ENCODE measurements at places on chromosomes 13 and 19.

- no peak for DNase-seq
Observed at GRCh38 chr19:10285393-10285792, 1.4 kb upstream of the ICAM4 start.

DNA sequence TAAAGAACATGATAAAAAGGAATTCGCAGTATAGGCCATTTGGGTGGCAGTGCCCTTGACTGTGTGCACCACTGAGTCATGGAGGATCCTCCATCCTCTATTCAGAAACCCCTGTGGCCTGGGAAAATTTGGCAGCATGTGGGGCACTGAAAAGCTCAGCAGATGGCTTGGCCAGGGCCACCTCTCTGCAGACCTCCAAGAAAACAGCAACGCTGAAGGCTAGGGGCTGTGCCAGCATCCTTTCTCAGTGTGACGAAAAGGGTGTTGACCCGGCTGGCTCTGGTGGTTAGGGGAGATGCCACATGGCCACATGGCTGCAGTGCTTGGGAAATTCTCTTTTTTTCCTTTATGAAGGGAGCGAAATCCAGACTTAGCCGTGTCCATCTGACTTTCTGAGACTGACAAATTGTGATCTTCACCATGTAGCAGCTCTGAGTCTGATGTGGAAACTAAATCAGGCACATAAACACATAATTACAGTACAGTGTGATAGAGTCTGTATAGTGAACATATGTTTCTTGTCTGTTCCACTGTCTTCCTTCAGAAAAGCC lies 178.0 kb downstream of the KCTD12 start:
- no peak for DNase-seq

GRCh38 chr19:37007587-37008220 lies 70.5 kb upstream of the ZNF420 start:
- peak; percentile 31 for DNase-seq

DNA sequence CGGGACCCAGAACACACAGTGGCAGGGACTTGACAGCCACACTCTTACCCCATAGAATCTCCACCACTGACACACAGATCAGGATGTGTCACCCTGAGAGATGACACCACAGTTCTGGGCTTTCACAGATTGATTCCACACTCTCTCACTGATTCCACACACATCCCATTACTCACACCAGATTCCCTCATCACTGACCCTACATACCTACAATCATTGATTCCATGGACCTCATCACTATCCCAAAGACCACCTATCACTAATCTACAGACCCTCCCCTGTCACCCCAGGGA lies 57.6 kb upstream of the ZNF527 start:
- DNase-seq, result no peak

DNA sequence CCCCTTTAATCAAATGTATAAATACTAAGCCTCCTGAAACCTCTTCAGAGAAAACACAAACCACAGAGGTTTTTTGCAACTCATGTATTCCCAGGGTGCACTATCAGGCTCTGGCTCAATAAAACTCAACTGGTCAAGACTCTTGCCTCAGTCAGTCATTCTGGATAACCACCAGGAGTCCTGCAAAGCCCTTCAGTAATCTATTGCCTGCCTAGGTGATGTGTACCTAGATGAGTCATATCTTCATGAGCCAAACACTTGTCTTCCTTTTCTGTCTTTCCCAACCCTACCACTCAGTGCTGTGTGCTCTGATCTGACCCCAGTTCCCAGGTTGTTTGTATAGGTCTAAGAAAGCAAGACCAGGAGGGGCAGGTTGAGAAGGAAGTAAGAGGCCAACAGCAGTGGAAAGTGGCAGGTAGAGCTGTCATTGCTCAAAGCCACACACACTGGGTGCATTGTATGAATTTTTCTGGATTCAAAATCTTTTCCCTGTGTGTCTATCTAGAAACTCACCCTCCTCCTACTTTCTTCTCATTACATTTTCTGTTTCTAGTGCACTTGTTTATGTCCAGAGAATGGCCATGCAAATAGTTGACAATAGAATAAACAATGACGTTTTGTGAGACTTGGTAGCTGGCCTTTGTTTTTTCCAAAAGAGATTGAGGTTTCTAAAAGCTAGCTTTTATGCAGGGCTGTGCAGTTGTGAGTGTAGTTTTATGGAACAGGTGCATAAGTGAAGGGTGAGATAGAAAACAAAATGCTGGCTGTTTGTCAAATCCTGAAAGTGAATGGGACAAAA lies 48.1 kb downstream of the PSG1 start:
- DNase-seq, result no peak

- no peak for DNase-seq
Observed at GRCh38 chr13:75430436-75431209, 51.3 kb downstream of the TBC1D4 start.

DNA sequence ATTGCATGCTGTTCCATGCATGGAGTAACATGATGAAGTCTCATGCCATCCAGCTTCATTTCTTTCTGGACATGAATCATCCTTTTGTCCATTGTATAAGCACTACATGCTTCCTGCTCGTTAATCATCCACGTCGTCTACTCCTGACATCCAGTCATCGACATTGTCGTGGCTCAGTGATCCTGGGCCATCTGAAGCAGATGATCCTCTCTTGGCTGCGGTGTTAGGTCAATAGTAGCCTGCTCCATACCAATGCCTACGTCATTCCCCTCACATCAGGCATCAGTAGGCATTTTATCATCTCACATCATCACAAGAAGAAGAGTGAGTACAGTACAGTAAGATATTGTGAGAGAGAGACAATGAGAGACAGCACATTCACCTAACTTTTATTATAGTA lies 7.9 kb upstream of the MYO16 start:
- no peak for DNase-seq

GRCh38 chr13:36807616-36808015 lies 11.4 kb upstream of the RFXAP start:
- DNase-seq, result no peak

GRCh38 chr13:43297967-43298678 lies 274.7 kb downstream of the DNAJC15 start:
- DNase-seq, result no peak

- DNase-seq, result peak; percentile 88
Observed at GRCh38 chr19:49506575-49507105, 5.8 kb upstream of the FCGRT start.

GRCh38 chr19:3573162-3573857 lies 566 bp downstream of the HMG20B start:
- DNase-seq, result peak; percentile 26

DNA sequence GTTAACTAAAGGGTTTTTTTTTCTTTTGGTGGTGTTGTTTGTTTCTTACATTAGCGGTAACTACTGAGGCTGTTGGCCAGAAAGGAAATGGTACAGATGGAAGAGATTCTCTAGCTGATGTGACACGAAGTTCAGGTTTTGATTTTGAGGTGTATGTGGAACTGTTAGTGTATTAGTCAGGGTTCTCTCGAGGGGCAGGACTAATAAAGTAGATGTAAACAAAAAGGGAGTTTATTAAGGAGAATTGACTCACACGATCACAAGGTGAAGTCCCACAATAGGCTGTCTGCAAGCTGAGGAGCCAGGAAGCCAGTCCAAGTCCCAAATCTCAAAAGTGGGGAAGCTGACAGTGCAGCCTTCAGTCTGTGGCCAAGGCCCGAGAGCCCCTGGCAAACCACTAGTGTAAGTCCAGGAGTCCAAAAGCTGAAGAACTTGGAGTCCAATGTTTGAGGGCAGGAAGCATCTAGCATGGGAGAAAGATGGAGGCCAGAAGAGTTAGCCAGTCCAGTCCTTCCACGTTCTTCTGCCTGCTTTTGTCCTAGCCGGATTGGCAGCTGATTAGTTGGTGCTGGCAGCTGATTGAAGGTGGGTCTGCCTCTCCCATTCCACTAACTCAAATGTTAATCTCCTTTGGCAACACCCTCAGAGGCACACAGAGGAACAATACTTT lies 577.6 kb downstream of the EFNB2 start:
- no peak for DNase-seq

DNA sequence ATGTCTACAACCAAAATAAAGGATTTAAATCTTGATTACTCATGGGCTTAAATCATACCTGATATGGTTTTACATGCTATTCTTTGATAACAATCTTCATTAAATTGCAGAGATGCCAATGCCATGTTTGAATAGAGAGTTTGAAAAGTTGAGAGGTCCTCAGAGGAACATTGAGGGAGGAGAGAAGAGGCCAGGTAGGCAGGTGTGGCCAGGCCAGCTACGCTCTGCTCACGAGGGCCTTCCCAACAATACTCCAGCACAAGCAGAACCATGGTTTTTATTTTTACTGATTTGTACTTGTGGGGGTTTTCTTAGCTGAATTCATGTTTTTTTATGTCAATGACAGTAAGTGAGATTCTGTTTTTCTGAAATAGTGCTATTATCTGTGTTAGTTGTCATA lies 158.1 kb upstream of the RFC3 start:
- no peak for DNase-seq

GRCh38 chr13:110405597-110406450 lies 98.7 kb downstream of the COL4A2 start:
- no peak for DNase-seq

GRCh38 chr13:25295228-25295627 lies 6.2 kb upstream of the NUP58 start:
- no peak for DNase-seq

- no peak for DNase-seq
Observed at GRCh38 chr13:21573920-21574712, 29.9 kb downstream of the MICU2 start.

GRCh38 chr19:3189702-3190469 lies 4.2 kb downstream of the NCLN start:
- no peak for DNase-seq

DNA sequence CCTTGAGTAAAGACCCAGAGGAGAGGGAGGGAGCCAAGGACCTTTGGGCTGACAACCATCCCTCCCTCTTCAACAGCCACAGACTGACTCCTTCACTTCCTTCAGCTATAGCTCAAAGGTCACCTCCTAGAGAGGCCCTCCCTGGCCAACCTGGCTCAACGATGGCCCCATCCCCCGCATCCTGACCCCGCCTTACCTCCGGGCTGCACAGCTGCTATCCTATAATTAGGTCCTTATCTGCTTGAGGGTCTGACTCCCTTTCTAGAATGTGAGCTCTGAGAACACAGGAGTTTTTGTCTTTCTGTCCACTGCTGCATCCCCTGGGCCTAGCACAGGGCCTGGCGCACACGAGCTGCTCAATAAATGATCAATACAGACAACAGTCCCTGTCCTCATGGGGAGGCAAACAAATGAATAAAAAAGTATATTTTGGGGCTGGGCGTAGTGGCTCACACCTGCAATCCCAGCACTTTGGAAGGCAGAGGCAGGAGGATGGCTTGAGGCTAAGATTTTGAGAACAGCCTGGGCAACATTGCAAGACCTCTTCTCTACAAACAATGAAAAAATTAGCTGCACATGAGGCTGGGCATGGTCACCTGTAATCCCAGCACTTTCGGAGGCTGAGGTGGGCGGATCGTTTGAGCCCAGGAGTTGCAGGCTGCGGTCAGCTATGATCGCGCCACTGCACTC lies 6.6 kb upstream of the LGALS4 start:
- DNase-seq, result no peak

DNA sequence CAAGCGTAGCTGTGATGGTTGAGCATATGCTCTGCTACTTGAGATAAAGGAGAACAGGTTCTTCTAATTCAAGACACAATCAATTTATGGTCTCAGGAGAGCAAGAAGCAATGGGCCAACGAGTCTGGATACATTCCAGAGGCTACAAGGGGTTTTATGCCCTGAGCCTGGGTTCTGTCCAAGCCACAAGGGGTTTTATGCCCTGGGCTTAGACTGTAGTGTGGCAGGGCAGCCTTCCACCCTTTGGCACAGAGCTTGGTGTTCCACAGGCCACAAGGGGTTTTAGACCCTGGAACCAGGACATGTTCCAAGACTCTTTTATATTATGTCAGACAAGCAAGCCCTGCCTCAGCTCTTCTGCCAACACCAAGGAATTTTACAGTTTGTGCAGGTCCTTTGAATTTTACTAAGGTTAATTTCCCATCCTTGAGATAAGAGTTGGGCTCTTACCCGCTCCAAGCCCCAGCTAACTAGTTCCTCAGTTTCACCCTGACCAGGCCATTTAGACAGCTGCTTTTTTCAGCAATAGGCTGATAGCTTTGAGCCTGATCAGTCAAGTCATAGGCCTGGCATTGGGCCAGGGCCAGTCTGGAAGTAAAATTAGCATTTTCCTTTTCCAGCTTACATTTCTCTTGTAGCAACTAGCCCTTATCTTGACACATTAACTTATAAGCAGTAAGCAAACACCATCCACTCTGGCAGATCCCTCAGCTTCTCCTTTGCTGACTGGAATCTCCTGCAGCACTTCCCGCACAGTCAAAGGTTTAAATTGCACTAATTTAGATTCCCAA lies 95.0 kb downstream of the ZNF737 start:
- DNase-seq, result no peak

- no peak for DNase-seq
Observed at GRCh38 chr13:42645717-42646116, 71.8 kb downstream of the TNFSF11 start.

- DNase-seq, result no peak
Observed at GRCh38 chr13:103157434-103158145, 91.4 kb upstream of the SLC10A2 start.

DNA sequence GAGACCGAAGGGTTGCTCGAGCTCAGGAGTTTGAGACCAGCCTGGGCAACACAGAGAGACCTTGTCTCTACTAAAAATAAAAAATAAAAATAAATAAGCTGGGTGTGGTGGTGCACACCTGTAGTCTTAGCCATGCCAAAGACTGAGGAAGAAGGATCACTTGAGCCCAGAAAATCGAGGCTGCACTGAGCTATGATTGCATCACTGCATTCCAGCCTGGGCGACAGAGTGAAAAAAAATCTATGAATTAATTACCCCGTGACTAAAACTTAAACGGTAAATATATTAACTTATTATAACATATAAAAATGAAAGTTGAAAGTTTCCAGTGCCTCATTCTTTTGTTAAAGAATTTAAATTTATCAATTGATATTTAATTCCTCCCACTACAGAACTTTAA lies 273.7 kb downstream of the KLF12 start:
- no peak for DNase-seq

DNA sequence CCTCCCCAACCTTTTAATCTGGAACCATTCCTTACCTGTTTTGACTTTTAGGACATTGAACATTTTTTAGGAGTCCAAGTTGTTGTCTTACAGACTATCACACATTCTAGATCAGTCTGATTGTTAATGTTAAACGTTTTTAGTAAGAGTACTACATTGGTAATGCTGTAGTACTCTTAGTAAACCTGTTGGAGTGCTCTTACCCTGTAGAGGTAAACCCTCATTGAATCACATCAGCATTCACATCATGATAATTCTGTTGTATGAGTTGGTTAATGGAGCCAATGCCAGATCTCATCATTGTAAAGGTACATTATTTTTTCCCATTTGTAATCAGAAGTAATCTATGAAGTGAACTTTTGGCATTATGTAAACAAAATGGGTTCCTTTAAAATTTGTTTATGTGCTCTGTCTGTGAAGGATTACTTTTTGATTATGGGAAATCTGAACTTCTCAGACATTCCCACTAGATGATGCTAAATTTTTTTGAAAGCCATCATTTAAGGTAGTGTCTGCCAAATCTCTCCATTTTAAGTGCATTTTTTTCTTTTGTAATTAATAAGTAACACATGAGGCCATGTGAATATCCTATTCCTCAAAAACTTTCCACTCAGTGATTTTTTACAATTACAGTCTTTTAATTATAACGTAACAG lies 55.2 kb downstream of the VWA8 start:
- DNase-seq, result peak; percentile 50
